HepG2 (cell line): ENCODE measurements at places on chromosomes 6 and 20. TPM values are rescaled to one million over a fixed set of nuclear protein-coding genes. Genes with fewer than 3 reads are reported as not detected.

DNA sequence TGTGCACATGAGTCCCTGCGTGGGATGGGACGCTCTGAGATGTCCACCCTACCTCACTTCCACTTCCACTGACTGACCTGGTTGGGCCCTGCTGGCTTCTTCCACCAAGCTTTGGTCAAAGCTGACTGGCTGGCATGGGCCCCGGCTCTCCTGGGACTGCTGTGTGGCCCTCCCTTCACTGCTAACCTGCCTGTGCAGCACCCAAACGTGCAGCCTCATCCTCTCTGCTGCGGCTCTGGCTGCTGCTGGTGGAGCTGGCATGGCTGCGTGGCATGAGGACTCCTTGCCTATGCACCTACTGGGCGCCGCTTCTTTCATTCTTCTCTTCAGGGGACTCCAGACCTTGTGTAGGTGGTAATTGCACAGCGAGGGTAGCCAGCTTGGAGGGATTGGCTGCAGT, 18.7 kb upstream of the IP6K3 start:
- DNase-seq = no peak

DNA sequence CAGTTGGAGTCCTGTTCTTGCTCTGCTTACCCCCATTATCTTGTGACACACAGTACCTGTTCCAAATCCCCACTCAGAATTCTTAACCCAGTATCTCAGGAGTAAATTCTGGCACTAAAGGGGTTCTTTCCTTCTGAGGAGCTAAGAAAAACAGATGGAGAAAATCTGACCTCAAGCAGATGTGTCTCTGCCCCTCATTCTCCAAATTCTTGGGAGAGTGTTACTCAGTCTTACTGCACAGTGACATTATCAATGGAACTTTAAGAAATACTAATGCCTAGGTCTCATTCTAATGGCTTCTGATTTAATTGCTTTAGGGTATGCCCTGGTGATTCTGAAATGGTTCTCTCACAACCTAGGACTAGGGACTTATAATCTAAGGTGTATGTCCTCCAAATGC, 40.6 kb upstream of the PTPRK start:
- DNase-seq = no peak

- DNase-seq = peak; percentile 50
These were observed 32.7 kb upstream of the FANCE start for GRCh38 chr6:35419417-35419816.

DNA sequence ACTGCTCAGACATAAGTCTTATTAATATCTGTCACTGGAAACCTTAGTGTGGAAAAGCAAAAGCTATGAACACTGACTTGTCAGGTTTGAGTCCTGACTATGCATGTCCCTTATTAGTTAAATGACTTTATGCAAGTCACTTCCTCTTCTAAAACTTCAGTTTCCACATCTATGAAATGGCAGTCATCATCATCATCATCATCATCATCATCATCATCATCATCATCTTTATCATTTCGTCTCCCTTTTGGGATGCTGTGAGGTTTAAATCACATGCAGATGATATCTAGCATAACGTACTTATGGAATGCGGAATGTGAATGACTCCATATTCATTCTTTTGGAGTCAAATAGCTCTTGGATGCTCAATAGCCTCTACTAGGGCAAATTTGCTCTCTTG, 24.5 kb downstream of the HDGFL1 start:
- DNase-seq = no peak

GRCh38 chr6:75813476-75814250, 64.6 kb downstream of the MYO6 start:
- no peak for DNase-seq

DNA sequence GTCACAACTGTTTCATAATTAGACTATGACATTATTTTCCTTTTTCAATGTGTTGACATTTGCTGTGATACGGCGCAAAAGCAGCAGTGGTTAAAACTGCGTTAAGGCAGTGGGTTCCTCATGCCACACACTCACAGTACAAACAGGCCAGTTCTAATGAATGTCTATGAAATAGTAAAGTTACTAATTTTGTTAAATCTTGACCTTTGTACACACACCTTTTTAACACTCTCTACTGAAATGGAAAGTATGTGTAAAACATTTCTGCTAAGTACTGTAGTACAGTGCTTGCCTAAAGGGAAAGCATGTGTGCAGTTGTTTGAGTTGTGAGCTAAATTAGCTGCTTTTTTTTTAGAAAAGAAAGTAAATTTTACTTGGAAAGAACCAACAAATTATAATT, 60.3 kb downstream of the CDS2 start:
- DNase-seq = no peak

GRCh38 chr6:51477711-51478311, 609.6 kb downstream of the PKHD1 start:
- no peak for DNase-seq

- DNase-seq = no peak
These were observed 575 bp upstream of the CNR1 start for GRCh38 chr6:88166493-88167351.

- DNase-seq = no peak
These were observed 25.7 kb upstream of the DEFB125 start for GRCh38 chr20:61757-62156.

DNA sequence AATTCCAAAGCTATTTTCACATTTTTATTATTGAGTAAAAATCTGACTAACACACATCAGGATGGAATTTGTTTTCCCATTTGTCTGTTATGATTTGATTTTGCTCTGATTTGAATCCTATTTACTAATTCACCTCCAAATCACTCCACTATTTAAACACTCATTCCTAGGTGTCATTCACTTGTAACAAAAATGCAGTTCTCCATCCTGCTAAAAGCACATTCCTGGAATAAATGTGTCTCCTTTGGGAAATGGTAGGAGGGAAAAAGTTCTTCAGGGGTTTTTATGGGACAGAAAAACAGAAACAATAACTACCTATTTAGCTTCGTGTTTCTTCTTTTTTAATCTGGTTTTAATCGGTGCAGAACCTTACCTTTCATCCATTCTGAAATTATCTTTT, 494.1 kb upstream of the CITED2 start:
- DNase-seq = no peak

- DNase-seq = peak; percentile 64
These were observed 1.7 kb downstream of the KCNK15 start for GRCh38 chr20:44747166-44748004.

DNA sequence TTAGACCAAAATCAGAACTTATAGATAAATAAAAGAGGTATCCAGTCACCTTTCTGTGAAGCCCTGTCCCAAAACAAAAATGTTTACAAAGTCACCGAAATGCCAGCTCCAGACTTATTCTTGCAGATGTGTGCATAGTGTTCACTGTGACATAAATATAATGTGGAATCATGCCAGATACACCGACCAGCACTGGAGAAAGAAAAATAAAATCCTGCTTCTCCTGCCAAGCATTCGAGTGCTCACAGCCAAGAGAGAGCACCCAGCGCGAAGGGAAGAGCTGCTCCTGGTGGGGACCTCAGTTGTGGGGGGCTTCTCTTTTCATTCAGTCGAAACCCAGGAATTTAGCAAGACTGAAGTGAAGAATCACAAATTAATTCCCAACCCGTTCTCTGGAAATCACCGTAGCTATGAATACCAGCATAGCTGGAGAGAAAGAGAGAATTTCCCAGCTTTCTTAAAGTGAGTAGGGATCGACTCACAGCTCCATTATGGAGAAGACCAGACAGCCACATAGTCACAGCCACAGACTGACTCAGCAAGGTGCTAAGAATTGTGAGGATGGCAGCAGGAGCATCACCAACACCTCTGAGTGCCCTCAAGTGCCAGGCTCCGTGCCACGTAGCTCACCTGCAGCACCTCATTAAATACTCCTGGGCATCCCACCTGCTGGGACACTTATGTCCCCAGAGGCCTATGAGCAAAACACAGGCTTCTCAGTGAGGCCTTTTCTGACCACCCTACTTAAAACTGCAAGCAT, 33.2 kb downstream of the BFSP1 start:
- DNase-seq = no peak

GRCh38 chr6:122406187-122406586, 6.7 kb downstream of the HSF2 start:
- no peak for DNase-seq

DNA sequence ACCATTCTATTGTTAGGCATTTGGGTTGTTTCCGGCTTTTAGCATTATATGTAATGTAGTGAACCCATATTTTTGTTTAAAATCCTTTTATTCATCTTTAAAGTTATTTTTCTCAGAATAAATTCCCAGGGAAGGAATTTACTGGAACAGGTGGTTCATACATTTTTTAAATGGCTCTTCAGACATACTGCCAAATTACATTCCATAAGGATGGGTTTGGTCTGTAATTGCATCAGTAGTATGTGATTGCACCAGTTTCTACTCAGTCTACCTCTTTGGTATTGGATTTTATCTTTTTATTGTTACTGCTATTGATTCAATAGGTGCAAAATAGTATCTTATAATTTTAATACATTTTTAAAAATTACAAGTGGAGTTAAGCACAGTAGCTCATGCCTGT, 27.2 kb downstream of the BRPF3 start:
- DNase-seq = no peak

- peak; percentile 46 for DNase-seq
These were observed 637.1 kb upstream of the CITED2 start for GRCh38 chr6:140011537-140011936.

GRCh38 chr20:51275826-51276225, 252.9 kb upstream of the KCNG1 start:
- DNase-seq = no peak

DNA sequence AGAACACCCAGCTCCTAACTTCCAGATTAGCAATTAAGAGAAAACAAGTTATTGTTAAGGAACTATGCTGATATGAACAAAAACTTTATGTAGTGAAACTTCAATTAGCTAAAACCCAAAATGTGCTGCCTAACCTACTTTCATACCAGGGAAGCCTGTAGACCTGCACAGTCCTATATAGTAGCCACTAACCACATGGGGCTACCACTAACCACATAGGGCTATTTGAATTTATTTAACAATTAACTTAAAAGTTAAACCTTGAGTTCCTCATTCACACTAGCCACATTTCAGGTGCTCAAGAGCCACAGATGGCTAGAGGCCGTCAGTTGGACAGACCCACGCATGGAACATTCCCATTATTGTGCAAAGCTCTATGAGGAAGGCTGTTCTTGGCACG, 72.4 kb upstream of the LAMP5 start:
- DNase-seq = no peak

GRCh38 chr6:12030993-12031550, 19.0 kb downstream of the HIVEP1 start:
- no peak for DNase-seq

GRCh38 chr6:164916087-164916486, 393.3 kb downstream of the C6orf118 start:
- no peak for DNase-seq

Gene HLA-DQB1
- not detected in 2 replicates for total RNA-seq

Gene OVOL2
- total RNA-seq = 0.21 and 0.31 TPM in 2 replicates

Gene RBPJL
- total RNA-seq = not detected in 2 replicates

Gene ISM1
- total RNA-seq = 0.90 and 1.4 TPM in 2 replicates

Gene SOX4
- total RNA-seq = 3.4 and 3.5 TPM in 2 replicates

Gene SLC35D3
- not detected in 2 replicates for total RNA-seq

Gene SLC17A5
- total RNA-seq = 13.6 and 20.5 TPM in 2 replicates

Gene ANGPT4
- total RNA-seq = not detected in 2 replicates

Gene EYA4
- total RNA-seq = not detected in 2 replicates

Gene UBE3D
- total RNA-seq = 11.4 and 12.3 TPM in 2 replicates

Gene CBFA2T2
- total RNA-seq = 6.3 and 7.3 TPM in 2 replicates

Gene CARMIL1
- total RNA-seq = 2.6 and 2.9 TPM in 2 replicates

Gene SMLR1
- 97.8 and 104 TPM in 2 replicates for total RNA-seq
